ENCODE measurements at places on chromosomes 13 and 19.

DNA sequence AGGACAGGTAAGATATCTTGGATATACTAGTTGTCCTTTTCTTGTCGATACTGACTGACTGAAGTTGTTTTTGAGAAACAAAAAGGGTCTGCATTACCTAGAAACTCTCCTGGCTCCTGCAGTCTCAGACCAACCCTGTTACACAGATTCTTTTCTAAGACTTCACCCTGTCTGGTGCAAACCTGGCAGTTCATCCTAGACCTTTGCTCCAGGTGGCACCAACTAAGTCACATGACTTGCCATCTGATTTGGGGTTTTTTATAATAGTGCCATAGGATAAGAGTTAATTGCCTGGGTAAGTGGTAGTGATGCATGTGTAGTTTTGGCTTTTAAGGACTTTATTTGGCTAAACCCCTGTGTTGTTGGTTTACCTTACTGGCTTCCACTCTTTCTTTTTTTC lies 14.3 kb downstream of the CHAMP1 start:
- no peaks in the 10 kb centered on the region for H3K27me3 ChIP-seq
- DNase-seq, result no peak
- no peaks in the 10 kb centered on the region for H3K4me1 ChIP-seq
- peaks cover 15% of the 10 kb centered on the region for H3K36me3 ChIP-seq

GRCh38 chr13:25649001-25649633 lies 277.3 kb downstream of the ATP8A2 start:
- no peaks in the 10 kb centered on the region for H3K27me3 ChIP-seq
- H3K4me3 ChIP-seq, result no peak overlapping the region
- no peak for DNase-seq
- H3K36me3 ChIP-seq, result no peaks in the 10 kb centered on the region

DNA sequence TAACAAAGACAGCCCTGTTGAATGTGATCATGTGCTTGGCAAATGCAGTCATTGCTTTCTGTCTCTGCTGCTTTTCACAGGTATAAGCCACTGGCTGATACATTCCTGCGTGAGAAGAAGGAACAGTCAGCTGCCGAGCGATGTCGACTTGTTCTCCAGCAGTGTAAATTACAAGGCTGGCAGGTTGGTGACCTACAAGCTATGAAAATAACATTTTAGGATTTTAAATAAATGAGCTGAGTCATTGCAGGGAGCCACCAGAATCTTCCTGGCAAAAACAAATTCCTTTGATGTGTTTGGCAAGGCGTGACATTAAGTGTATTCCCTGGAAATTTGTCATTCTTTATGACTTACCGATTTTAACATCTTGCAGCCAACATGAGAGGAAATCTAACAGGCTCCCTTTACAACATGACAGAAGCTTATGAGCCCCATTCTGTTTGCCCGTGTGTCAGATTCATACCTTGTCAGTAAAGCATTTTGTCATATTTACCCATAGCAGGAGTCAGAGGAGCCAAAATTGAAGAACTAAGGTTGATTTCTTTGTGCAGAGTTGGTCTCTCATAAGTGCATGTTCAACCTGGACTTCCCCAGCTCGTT lies 471.4 kb downstream of the MYO16 start:
- no peak overlapping the region for H3K27ac ChIP-seq
- no peaks in the 10 kb centered on the region for H3K36me3 ChIP-seq
- DNase-seq, result no peak
- H3K27me3 ChIP-seq, result no peaks in the 10 kb centered on the region
- no peak overlapping the region for H3K4me3 ChIP-seq

DNA sequence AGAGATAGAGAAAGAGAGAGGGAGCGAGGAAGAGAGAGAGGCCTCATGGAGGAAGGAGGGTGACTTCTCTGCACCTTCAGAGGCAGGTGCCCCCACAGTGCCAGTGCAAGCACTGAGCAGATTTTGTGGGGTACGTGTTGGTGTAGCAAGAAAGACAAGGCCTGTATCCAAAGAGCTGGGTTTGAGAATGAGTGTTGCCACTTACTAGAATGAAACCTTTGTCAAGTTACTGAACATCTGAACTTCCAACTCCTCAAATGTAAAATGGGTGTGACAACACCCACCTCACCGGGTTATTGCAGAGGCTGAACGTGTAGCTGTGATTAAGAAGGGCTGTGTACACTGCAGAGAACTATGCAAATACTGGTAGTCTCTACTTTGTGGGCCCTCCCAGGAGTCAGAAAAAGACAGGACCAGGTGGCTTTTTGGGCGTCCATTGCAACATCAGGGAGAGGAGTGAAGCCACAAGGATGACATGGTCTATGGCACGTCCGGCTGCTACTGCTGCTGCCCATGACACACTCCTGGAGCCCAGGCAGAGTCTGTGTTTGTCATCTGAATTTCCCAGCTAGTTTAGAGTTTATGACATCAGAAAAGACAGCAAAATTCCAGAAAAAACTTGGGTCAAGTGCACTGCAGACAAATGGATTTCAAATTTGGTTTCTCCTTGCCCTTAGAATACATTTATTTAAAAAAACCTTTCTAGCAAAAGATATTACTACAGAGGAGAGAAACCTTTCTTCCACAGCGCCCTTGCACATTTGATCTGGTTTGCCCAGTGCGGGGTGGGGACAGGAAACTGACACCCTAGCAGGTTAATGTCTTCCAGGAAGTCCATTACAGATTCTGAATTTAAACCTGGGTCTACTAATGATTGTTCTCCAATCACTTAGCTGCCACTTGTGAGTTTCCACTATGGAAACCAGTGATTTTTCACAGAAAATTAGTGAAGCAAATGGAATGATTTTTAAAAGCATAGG lies 54.0 kb upstream of the ATP12A start:
- no peaks in the 10 kb centered on the region for H3K4me1 ChIP-seq
- no peak overlapping the region for H3K27ac ChIP-seq
- no peaks in the 10 kb centered on the region for H3K36me3 ChIP-seq
- H3K4me3 ChIP-seq, result no peak overlapping the region
- no peak for DNase-seq

DNA sequence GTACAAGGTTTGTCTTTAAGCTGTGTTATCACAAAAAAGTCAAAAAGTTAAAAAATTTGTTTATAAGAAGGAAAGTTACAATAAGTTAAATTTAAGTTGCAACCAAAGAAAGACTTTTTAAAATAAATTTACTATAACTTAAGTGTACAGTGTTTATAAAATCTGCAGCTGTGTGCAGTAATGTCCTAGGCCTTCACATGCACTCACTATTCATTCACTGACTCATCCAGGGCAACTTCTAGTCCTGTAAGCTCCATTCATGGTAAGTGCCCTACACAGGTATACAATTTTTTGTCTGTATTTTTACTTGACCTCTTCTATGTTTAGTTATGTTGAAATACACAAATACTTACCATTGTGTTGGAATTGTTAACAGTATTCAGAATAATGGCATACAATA lies 667.9 kb upstream of the SLITRK5 start:
- no peaks in the 10 kb centered on the region for H3K27me3 ChIP-seq
- DNase-seq, result no peak
- H3K27ac ChIP-seq, result no peak overlapping the region
- no peaks in the 10 kb centered on the region for H3K36me3 ChIP-seq
- H3K4me3 ChIP-seq, result no peak overlapping the region

GRCh38 chr13:23905766-23906165 lies 8.5 kb upstream of the C1QTNF9B start:
- no peak for DNase-seq
- no peaks in the 10 kb centered on the region for H3K27me3 ChIP-seq
- H3K4me3 ChIP-seq, result no peak overlapping the region
- H3K4me1 ChIP-seq, result 0 out of 2 replicates have a peak, but pooled peaks cover 2% of the 10 kb centered on the region
- H3K27ac ChIP-seq, result no peak overlapping the region

GRCh38 chr13:27621366-27622101 lies at the start of gene POLR1D:
Gene POLR1D (plus strand): TSS chr13:27621892. CDS start chr13:27621984, 92 bp downstream.
- no peaks in the 10 kb centered on the region for H3K27me3 ChIP-seq
- no peaks in the 10 kb centered on the region for H3K36me3 ChIP-seq
- H3K4me1 ChIP-seq, result no peaks in the 10 kb centered on the region
- H3K27ac ChIP-seq, result no peak within 1 kb of the TSS
- DNase-seq, result peak; percentile 41
- peak within 1 kb of the TSS; percentile 92 for H3K4me3 ChIP-seq

DNA sequence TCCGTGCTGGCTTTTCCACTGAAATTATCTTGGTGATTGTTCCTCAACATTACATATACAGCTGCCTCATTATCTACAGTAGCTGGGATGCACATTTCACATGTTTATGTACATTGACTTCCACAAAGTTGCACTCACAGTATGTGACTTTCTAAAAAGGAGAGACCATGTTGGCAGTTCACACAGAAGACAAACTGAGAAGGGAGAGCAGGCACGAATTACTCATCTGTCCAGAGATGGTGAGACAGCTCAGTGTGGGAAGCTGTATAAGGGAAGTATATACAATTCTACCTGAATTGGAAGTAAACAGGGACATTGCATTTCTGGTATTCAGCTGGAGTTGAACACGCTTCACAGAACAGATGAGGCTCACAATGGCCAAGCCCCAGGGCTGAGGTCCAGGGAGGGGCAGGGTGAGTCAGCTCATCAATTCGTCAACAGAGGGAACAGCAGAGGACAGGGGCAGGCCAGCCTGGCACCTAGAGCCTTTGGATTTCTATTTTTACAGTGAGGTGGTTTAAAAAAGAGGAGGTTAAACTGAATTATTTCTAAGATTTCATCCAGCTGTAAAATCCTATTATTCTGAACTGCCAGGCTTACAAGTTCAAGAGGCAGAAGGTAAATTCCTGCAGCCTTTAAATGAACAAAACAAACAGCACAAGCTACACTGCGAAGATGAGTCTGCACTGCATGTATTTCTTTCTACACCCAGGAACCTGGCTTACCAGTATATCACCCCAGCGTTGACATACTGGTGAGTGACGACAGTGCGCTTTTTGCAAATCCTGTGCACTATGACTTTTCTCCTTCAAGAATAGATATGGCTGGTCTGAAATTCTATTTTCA lies 9.8 kb downstream of the PARP4 start:
- no peak for DNase-seq
- H3K27ac ChIP-seq, result no peak overlapping the region
- H3K4me3 ChIP-seq, result no peak overlapping the region
- peaks cover 2% of the 10 kb centered on the region for H3K36me3 ChIP-seq

DNA sequence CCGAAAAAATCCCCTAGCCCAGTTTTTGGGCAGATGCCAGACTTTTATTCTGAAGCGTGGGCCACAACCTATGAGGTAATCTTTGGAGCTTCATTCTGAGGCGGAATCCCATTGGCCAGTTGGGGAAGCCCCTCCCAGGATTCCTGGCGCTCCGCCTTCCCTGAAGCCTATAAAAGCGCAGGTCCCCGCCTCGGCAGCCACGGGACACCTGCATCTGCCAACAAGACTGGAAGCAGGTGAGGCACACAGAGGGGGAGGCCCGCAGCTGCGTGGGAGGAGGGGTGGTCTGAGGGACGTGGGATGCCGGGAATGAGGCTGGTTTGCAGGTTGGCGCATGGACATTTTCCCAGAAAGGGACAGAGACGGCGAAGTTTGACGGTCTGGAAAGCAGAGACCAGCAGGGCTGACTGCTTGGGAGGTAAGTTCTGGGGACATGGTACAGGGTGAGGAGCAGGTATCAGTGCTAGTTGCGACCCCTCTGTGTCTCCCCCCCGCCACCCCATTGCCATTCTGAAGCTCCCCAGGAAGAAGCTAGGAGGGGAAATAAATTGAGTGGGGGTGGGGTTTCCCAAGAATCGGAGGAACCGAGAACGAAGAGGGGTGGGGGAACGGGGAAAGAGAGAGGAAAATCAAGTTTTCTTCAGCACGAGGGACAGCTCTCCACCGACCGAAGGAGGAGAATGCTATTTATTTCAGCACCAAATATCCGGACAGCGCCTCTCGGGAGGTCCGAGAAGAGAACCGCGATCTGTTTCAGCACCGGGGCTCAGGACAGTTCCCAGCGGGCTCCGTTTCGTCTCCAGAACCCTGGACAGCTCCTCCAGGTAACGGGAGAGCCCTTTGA lies 22.4 kb upstream of the FEM1A start:
- peak; percentile 83 for DNase-seq
- H3K27me3 ChIP-seq, result no peaks in the 10 kb centered on the region

- no peaks in the 10 kb centered on the region for H3K4me1 ChIP-seq
- no peaks in the 10 kb centered on the region for H3K36me3 ChIP-seq
- DNase-seq, result no peak
- H3K27ac ChIP-seq, result no peak overlapping the region
Observed at GRCh38 chr13:40383132-40383531, 283.3 kb downstream of the FOXO1 start.

DNA sequence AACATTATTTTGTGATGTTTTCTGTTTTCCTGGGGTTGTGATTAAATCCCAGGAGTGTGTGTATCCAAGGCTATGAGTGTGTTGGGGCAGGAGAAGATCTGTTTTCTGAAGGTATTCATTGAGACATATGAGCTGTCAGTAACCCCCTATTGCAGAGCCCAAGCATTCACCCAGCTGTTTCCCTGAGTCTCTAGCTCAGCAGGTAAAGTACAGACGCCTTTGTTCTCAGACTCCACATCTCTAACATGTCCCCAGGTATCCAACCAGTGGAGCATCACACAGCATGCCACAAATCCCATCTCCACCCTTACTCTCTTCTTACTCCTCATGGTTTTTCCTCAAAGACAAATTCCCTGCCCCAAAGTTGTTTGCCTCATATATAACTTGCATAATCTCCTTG lies 213.6 kb downstream of the PCDH20 start:
- no peak overlapping the region for H3K27ac ChIP-seq
- no peak overlapping the region for H3K4me3 ChIP-seq
- H3K36me3 ChIP-seq, result no peaks in the 10 kb centered on the region
- no peaks in the 10 kb centered on the region for H3K4me1 ChIP-seq

- H3K4me1 ChIP-seq, result no peaks in the 10 kb centered on the region
- H3K36me3 ChIP-seq, result no peaks in the 10 kb centered on the region
- H3K27ac ChIP-seq, result no peak overlapping the region
- H3K4me3 ChIP-seq, result no peak overlapping the region
- no peak for DNase-seq
Observed at GRCh38 chr13:69474011-69474685, 633.5 kb upstream of the ATXN8OS start.

GRCh38 chr13:86792153-86792651 lies 879.0 kb upstream of the SLITRK5 start:
- H3K4me1 ChIP-seq, result no peaks in the 10 kb centered on the region
- no peaks in the 10 kb centered on the region for H3K27me3 ChIP-seq
- no peak for DNase-seq
- no peak overlapping the region for H3K27ac ChIP-seq

DNA sequence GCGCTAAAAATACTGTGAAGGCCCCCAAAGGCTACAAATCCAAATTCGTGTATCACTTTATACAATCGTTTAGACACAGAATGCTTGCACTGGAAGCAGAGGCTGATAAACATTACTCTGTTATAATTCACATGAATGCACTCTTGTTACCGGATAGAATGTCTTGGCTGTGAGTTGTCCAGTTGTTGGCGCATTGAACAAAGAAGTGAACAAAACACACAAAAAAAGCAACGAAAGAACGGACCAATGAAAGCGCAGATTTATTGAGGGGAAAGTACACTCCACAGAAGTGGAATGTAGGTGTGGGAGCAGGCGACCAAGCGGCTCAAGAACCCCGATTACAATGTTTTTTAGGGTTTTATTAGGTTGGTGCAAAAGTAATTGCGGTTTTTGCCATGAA lies 529 bp upstream of the ZNF418 start:
- DNase-seq, result no peak
- H3K4me1 ChIP-seq, result no peaks in the 10 kb centered on the region
- no peak overlapping the region for H3K27ac ChIP-seq
- H3K4me3 ChIP-seq, result no peak overlapping the region
- H3K36me3 ChIP-seq, result no peaks in the 10 kb centered on the region
